ENCODE measurements at places on chromosomes 4 and X.

DNA sequence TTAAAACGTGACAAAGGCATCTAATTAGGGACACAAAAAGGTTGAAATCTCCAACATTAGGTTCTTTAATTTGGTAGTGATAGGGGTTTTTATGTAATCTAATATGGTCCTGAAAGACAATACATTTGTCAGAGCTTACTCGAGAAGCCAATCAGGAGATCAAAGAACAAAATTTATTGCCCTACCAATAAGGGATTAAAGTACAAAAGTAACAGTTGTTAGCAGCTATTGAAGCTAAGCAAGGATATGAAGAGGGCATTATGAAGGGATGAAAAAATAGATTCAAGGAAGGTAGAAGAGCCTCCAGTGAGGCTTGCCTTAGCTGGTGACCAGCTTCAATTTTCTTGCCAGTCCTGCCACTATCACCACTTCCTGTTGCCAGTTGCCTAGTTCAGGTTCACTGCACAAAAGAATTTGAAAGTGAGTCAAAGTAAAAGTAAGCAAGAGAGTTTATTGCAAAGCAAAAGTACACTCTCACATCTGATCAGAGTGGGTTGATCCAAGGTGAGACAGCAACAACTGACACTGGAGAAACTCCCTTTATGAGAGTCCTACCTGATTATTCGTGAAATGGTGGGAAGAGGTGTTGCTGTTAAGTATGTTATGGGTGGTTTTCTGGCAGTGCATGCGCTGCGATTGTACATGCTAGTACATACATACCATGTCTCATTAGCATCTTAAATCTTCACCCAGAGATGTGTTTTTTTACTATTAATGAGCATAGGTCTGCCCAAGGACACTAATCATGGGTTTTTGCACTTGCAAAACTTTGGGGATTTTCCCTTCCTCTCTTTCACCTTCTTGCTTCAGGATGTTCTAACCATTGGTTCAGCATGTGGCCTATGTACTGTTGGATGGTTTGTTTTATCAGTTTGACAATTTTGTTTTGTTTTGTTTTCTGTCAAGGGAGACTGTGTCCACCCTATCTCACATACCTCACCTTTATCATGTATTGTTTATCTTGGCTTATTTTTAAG is 263.2 kb upstream of the ITM2A start:
- DNase-seq, result no peak

- no peak for DNase-seq
These were observed 8.0 kb upstream of the UBE2K start for GRCh38 chr4:39689970-39690369.

- no peak for DNase-seq
These were observed 374.8 kb downstream of the GPAT3 start for GRCh38 chr4:83910693-83911092.

- no peak for DNase-seq
These were observed 394.2 kb downstream of the ANKRD50 start for GRCh38 chr4:124318292-124318691.

- DNase-seq, result no peak
These were observed 382.8 kb downstream of the KLHL4 start for GRCh38 chrX:87900320-87900908.

GRCh38 chr4:124060261-124060918 is 652.1 kb downstream of the ANKRD50 start:
- no peak for DNase-seq

- no peak for DNase-seq
These were observed 860 bp downstream of the FAM50A start for GRCh38 chrX:154444755-154445246.

DNA sequence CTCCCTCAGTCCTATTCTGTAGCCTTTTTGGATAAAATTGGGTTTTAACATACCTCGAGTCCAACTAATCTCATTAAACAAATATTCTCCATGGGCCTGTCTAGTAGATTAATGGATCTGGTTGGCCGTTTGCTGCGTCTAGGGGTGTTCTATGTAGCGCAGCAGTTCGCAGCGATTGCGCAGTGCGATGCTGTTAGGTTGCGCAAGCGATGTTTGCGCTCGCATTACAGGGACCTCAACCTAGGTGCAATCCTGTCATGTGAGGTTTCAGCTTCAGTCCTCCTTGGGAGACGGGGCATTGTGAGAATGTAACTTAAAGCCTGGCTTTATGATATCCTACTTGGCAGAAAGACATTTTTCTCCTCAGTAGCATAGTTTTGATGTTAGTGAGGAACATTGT is 14.0 kb downstream of the OGT start:
- DNase-seq, result no peak

DNA sequence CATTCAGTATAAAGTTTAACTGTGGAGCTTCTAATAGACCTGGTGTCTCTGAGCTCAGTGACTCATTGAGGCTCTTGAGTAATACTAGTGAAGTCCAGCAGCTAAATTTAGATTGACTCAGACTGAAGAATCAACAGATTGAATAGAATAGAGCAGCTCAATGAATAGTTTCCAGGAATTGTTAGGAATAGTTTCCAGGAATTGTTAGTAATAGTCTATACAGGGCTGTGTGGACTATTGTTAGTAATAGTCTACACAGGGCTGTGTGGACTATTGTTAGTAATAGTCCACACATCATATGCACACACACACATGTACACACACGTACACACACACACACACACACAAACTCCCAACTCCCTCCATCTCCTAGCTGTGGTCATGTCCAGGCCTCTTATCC is 3.0 kb downstream of the GIMD1 start:
- DNase-seq, result peak; percentile 91

GRCh38 chrX:87626996-87627395 is 109.4 kb downstream of the KLHL4 start:
- no peak for DNase-seq

DNA sequence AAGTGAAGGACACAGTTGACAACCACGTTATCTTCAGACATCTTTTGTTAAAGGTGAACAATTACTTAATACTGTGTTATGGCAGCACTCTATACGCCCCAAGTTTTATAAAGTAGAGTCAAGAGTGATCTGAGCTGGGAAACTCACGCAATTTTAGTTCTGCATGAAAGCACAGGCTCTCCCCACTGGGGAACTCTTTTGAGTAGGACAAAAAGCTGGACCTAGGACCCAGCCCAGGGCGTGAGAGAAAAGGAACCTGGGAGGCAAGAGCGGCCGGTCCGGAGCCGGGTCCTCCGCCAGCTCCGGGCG is 152.6 kb upstream of the SLC4A4 start:
- DNase-seq, result no peak

- DNase-seq, result no peak
These were observed 15.6 kb upstream of the MBNL3 start for GRCh38 chrX:132504417-132504816.

GRCh38 chrX:65831268-65831667 is 163.8 kb downstream of the MSN start:
- no peak for DNase-seq

- no peak for DNase-seq
These were observed 28.6 kb upstream of the CYP2U1 start for GRCh38 chr4:107902715-107903114.

- DNase-seq, result peak; percentile 16
These were observed 373.1 kb downstream of the NAF1 start for GRCh38 chr4:162793571-162793970.

GRCh38 chr4:68011684-68012083 is 48.4 kb upstream of the TMPRSS11A start:
- DNase-seq, result no peak

DNA sequence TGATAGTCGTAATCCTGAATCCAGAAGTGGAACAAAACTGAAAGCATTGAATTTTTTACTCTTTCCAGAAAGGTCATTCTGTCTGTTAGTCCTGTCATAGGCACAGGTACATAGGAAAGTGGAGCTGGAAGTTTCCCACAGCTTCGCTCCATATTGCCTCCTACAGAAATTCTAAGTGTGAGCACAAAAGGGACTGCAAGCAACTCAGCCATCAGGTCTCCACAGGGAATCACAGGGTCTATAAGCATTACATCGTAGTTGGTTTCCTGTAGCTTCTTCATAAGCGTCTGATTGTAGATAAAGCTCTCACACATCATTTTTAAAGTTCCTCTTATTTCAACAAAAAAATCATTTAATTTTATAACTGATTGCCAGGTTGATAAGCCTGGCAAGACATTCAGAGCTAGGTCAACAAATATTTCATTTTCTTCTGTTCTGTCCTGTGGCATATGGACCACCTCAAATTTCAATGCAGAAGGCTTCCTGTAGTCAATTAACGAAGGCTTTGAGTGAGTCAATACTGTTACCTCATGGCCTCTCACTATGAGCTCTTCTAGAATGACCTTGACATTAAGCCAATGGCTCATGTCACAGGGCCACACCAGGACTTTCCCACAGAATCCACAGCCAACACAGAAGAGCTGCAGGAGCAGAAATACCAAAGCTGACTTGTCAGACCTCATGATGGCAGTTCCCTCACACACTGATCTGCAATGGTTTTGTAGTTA is at the start of gene UGT2A3:
TSS of gene UGT2A3 (minus strand) at position 727 of the 728 bp plus-strand sequence. CDS start at position 683, 44 bp downstream.
- no peak for DNase-seq

DNA sequence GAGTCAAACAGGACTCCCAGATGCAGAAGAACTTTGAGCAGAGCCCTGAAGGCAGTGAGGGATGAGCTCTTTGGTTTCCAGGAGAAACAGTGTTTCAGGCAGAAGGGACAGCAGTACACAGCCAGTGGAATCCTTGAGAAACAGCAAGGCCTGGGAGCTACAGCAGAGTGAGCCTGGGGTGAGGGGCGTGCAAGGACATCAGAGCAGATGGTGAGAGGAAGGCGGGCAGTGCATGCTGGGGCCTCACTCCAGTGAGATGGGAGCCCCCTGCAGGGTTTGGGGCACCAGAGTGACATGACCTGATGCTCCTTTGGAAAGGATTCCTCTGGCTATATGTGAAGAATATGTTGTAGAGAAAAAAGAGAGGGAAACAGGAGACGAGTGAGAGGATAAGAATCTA is 98.1 kb upstream of the EGFL6 start:
- no peak for DNase-seq

GRCh38 chr4:53205970-53206369 is 159.9 kb downstream of the SCFD2 start:
- DNase-seq, result peak; percentile 18

GRCh38 chr4:83356899-83357661 is 22.4 kb upstream of the HPSE start:
- peak; percentile 93 for DNase-seq

DNA sequence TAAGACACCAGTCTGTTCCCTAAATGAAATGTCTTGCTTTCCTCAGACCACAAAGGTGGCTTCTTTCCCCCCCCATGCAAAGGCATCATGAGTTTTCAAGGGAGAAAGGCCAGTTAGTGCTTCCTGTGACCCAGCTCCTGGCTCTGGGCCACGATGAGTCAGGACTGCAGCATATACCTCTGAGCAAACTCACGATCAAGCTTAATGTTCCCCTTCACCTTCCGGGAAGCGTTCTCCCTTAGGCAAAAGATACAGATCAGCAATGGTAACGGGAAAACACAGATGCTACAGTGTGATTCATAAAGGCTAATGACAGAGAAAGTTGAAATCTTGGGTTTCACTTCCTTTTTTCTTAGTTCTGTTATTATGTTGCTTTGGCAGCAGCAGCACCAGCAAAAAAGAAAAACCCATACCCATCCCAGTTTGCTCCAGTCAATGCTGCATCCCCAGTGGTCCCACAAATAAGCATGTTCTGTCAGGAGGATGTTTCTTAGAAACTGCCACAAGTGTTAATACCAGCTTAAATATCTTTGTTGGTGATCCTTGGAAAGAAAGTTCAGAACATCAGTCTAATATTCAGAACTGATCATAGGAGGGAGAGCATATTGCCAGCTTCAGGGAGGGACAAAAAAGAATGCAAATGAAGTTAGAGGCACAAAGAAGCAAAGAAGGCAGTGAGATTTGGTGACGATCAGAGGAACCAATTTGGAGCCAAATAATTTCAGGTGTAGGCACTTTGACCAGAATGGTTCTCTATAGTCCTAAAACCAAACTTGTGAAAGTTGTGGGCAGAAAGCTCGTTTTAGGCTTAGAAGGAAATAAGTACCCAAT is 41.2 kb downstream of the LONRF3 start:
- DNase-seq, result peak; percentile 7

- DNase-seq, result peak; percentile 28
These were observed 11.3 kb downstream of the PNCK start for GRCh38 chrX:153662266-153662665.

DNA sequence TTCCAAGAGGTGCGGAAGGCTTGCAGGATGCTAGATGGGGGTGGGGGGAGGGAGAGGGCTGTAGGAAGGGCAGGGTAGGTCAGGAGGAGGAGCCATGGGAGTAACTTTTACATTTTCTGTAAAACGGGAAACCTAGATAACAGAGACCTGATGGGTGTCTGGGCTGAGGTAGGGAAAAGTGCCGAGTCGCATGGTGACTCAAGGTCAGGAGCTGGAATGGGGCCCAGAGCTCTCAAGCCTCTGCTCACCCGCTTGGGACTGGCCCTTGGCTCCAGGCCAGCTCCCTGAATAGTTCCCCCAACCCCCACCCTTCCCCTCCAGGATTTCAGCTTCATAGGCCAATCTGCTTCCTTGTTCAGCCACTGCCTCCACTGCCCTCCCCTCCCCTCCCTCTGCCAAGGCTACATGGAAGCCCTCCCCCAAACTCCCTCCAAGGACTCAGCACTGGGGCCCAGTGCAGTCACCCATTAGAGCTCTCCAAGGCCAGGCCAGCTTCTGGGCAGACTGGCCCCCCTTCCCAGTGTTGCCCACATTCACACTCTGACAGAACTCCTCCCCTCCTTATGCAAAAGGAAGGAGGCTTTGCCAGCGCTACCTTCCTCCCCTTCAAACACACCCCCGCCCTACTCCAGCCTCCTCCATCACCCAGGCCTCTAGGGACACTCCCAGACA is 43.6 kb downstream of the TSC22D3 start:
- DNase-seq, result peak; percentile 78

All from fibroblast of skin of scalp (primary cell).